GM19239 (cell line): ENCODE measurements at places on chromosomes 1 and 21.

GRCh38 chr1:43521078-43521477 is 9.6 kb upstream of the PTPRF start:
- no peak for DNase-seq

- DNase-seq = no peak
Observed at GRCh38 chr21:31221043-31221442, 123.0 kb downstream of the TIAM1 start.

DNA sequence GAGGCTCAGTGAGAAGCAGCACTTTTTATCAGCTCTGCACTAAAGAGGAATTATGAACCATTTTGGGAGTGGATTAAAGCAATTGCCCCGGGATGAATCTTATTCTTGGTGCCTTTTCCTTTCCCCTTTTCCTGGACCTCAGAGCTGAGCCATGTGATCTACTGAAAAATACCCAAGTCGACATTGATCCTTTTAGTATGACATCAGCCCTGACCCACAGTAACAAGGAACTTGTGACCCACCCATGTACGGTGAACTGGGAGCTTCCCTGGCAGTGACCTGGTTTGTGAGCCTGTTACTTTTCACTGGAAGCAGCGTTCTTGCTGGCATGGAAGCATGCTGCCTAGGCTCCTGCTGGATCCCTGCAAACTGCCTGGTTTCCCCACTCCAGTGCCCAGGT is 15.9 kb downstream of the AJAP1 start:
- DNase-seq = no peak

GRCh38 chr1:40844079-40844478 is 18.1 kb downstream of the CITED4 start:
- DNase-seq = no peak

DNA sequence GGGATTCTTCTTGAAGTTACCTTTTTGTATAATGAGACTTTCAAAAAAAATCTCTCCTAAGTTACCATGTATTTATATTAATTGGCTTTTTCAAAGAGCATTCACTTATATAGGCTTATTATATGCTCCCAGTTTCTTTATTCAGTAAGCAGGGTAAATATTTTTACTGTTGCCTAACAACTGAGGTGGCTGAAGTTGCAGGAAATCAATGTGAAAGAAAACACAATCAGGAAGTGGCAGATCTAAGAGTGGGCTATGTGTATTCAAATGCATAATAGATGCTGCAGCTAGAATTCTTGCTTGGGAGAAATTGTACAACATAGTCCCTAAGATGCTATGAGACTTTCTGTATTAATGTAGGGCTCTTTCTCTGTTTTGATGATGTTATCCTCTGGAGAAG is 606.9 kb downstream of the NUF2 start:
- DNase-seq = no peak

DNA sequence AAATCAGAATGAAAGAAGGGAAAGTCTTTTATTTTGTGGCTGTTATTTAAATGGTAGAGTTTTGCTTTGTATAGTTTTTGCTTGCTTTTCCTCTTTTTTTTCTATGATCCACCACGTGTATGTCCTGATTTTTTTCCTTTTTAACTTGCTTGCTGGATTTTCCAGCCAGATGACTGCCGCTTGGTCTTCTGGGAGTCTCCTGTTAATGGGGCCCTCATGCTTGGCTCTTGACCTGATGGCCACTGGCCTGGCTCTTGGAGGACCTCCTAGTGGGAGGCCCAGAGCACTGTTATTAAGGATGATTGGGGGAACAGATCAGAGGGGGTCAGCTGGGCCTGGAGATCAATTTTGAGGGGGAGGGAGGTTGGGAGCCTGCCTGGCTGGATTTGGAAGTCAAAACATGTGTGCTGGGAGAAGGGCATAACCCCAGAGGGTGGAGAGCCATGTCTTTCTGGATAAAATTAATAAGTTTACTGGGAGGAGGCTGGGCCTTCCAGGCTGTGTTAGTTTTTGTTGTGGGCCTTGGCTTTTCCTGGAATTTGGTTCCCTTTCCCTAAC is 1.2 kb downstream of the FGGY start:
- DNase-seq = no peak

DNA sequence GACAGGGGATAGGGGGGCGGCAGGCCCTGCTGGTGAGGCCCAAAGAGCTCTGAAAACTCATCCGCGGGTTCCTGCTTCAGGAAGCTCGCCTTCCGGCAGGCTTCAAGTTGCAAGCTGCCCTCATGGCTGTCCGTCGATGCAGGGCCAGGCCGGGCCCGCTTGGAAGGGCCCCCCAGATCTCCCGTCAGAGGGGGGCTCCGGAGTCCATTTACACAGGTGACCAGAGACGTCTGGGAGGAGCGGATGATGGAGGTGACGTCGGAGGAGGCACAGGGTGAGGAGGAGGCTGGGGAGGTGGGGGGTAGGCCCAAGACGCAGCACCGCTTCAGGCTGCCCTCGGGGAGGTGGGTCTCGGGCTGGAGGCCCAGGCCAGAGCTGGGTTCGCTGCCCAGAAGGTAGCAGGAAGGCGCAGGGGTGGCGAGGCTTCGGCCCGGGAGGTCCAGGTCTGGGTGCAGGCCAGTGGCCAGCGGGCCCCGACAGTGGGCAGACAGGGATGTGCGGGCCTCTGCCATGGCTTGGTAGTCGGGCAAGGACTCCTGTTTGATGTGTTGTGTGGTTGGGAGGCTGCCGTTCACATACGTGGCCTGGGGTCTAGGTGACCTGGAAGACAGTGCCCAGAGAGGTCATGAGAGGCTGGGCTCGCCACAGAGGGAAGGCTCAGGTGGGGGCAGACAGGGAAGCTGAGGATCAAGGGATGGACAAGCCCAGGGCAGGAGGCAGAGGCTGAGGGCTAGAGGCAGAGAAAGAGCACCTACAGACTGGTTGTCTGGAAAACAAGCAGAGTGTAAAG is 135.4 kb downstream of the DMRTB1 start:
- DNase-seq = no peak

DNA sequence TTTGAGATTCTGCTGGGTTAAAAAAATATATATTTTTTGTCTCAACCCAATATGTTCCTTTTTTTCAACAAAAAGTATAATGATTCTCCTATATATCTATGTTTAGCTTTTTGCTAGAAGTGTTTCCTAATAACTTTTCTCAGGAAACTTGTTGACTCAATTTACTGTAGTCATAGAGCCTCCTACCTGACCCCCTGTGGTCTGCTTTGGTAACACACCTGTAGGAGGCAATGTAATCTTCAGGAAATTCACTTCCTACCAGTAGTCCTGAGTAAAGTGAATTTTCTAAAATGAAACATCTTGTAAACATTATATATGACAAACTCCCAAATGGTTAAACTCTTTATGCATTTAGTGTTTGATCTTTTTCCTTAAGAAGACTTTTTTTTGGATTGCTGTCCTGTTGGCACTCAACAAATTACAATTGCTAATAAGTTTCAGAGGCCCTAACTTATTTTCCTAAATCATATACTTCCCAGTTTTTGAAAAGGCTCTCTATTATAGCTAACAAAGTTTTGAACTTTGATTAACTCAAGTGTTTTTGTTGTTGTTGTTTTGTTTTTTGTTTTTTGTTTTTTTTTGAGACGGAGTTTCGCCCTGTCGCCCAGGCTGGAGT is 118.3 kb downstream of the OLFML2B start:
- DNase-seq = no peak

- DNase-seq = no peak
Observed at GRCh38 chr1:14324248-14324630, 274.2 kb upstream of the KAZN start.

DNA sequence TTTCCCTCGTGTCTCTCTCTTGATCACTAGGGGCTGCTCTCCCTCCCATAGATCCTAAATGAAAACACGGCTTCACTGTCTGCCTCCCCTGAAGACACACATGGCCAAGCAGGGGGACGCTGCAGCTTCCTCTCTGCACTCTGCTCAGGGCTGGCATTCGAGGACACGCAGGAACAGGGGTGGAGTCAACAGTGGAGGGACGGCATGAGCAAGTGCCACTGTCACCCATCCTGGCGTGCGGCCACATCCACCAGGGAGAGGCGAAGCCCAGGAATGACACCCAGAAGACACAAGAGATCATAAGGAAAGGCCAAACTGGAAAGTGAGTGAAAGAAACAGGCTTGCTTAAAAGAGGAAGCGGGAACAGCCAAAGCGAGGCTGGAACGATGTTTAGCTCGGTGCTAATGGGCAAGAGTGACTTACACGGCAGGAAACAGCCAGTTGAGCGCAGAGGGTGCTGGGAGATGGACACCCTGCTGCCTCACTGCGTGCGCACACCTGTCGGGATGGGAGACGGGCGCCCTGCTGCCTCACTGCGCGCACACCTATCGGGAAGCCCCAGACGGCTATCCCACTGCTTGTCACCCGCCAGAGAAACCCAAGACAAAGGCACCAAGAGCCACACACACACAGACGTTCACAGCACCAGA is 13.6 kb upstream of the C1QTNF12 start:
- no peak for DNase-seq

DNA sequence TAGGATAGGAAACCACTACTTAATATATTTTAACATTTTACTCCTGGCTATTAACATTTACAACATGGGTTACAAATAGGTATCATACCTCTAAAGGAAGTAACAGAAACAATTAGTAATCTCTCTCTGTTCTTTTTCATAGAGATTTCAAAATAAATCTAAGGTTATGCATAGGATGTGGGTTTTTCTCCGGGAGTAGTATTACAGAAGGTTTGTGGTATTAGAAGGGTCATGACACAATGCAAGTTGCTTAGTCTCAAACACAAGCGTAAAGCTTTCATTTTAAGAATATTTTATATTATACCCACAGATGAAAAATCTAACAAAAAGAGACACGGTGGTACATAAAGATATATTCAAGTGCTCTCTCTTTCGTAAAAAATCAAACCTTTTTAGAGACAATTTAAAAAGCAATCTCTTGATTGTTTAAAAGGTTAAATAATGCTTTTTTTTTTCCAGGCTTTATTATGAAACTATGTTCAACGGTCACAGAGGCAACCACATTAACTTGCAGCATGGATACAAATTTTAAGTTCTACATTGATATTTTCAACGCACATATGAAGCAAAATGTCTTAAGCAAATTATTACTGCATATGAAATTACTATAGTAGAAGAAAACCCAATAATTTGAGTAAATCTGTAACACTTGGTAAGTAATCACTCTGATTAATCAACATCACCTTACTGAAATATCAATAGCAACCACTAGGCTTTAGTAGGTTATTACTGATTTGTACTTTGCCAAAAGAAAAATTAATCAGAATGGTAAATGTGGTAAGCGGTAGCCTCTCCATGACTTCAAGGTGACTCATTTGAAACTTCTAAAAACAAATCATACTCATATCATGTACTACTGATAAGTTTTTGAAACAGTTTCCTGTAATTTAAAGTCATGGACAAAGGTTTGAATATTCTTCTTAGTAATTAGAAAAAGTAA is 97.4 kb upstream of the GFI1 start:
- DNase-seq = no peak

GRCh38 chr1:234609691-234610042 is 311 bp downstream of the IRF2BP2 start:
- DNase-seq = no peak
